ENCODE measurements at places on chromosomes 6 and 20.

DNA sequence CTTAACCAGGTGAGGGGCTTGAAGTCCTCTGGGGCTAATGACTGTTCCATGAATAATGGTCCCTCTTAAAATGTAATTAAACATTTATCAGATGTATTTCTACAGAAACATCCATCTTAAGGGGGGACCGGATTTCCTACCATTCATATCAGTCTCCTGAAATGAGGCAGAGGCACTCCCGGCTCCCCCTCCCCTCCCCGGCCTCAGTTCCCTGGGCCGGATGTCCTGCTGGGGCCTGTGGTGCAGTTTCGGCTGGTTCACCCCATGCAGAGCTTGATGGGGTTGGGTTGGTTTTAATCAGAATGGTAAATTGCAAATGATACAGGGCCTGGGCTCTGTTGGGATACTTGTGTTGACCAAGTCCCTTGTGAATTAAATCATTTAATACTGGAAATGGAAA, 349.4 kb downstream of the PREX1 start:
- no peak for DNase-seq

DNA sequence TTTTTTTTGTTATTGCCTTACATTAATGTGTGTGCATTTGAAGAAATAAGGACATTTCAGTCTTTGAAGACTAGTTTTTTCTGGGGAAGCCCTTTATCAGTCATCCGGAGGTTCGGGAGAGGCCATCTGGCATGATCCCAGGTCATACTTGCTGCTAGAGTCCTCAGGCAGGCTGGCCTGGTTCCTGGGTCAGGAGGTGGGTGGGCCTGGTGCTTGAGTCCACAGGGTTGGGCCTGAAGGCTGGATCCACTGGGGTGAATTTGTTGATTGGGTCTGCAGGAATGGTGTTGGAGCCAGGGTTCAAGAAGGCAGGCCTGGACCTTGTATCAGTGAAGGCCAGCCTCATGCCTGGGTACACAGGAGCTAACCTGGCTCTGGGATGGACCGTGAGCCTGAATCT, 15.8 kb upstream of the WFDC9 start:
- DNase-seq, result no peak

- no peak for DNase-seq
These were observed 636.0 kb upstream of the PTCHD4 start for GRCh38 chr6:48747040-48747439.

DNA sequence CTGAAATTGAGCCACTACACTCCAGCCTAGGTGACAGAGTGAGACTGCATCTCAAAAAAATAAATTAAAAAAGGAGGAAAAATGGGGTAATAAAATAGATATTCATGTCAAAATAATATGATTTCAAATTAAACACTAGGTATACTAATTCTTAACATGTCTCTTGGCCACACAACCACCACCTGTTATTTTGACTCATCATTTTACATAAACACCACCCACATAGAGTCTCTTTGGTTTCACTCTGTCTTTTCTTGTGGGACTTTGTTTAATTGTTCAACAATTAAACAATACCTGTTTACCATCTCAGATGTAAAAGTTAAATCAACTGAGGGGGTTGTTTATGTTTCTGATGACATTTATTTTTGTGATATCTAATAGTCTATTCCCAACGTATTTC, 476.8 kb upstream of the ADGRB3 start:
- DNase-seq, result no peak

GRCh38 chr6:160412993-160413392, 64.8 kb downstream of the SLC22A3 start:
- DNase-seq, result no peak

- no peak for DNase-seq
These were observed 171.3 kb upstream of the AGPAT4 start for GRCh38 chr6:161445021-161445799.

DNA sequence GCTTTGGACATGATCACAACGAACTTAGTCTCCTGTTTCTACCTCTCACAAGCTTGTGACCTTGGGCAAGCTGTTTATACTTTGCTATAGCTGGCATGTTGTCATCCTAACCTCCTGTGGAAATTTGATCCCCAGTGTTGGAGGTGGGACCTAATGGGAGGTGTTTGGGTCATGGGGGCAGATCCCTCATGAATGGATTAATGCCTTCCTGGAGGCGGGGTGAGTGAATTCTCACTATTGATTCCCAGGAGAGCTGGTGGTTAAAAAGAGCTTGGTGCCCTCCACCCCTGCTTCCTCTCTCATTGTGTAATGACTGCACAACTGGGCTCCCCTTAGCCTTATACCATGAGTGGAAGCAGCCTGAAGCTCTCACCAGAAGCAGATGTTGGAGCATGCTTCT, 228.9 kb downstream of the HIVEP2 start:
- DNase-seq, result no peak

GRCh38 chr6:28541996-28542395, 16.3 kb downstream of the GPX5 start:
- DNase-seq, result no peak

DNA sequence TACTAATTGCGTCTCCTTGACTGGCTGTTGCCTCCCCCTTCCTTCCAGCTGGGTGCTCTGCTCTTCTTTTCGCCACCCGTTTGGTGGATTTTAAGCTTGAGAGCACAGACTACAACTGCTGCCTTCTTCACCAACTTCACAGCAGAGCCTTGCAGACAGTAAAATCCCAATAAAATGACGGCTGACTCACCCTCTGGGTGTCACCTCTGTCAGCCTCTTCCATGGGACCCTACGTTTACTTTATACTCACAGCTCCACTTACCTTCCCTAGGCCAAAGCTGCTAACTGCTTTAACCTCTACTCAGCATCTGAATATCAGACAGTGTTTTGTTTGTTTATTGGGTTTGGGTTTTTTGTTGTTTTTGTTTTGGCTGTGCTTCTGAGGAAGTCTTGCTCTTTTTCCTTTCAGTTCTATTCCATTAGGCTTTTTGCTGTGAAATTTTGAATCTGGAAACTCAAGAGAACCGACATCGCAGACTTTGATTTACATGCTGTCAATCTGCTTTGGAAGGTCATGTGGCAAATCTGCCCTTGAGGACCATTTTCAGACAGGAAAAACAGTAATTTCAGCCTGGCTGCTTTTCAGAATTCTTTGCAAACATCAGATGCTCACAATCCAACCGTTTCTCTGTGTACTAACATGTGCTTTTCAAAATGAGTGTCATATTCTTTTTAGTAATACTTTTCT, 2.4 kb downstream of the AGPAT4 start:
- DNase-seq, result no peak

DNA sequence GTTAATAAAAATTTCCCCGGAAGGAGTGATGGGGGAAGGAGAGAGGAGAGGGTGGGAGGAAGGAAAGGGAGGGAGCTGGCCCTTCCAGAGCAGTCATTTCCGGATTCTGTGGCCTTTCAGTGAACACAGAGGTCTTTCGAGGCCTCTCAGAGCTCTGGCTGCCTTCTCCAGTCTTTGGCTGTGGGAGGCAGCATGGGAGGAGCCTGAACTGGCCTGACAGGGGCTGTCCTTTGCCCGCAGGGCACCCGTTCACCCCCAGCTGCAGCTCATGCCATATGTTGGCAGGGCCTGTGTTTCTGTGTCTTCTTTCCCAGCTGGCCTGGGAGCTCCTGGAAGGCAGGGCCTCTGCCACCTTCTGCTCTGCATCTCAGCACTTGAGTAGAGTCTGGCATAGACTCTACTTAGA, 95.5 kb downstream of the PPP1R14C start:
- peak; percentile 36 for DNase-seq

GRCh38 chr6:146693342-146693741, 94.6 kb downstream of the ADGB start:
- no peak for DNase-seq
